ENCODE measurements at places on chromosomes 5 and 9.

DNA sequence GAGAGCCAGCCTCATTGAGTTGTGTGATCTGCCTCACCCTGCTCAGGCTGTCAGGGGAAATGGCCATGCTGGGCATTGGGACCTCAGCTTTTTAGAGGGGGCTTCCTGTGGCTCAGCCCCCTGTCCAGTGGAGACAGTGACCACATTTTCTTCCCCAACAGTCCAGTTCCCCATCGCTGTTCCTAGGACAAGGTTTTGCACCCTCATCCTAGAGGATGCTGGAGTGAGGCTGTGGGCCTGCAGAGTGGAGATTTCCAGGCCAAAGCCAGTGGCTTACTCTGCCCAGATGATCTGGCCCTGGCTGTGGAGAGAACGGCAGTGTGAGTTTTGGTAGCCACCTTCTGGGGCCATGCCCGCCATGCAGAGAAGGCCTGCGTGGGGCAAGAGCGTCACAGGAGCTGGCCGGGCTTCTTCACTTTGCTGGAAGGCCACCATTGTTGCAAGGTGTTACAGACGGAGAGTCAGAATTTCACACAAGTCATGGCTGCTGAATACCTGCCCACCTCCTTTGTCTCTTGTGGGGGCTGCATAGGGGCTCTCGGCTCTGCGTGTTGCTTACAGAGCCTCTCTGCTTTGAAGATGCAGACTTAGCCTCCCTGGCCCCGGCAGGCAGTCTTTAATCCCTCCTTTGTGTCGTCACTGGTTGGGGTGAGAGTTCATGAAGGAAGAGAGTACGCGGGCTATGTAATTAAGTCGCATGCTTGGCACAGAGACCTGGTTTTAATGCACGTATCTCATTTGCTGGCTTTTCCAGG lies 35.2 kb upstream of the PITX1 start:
- DNase-seq = no peak

DNA sequence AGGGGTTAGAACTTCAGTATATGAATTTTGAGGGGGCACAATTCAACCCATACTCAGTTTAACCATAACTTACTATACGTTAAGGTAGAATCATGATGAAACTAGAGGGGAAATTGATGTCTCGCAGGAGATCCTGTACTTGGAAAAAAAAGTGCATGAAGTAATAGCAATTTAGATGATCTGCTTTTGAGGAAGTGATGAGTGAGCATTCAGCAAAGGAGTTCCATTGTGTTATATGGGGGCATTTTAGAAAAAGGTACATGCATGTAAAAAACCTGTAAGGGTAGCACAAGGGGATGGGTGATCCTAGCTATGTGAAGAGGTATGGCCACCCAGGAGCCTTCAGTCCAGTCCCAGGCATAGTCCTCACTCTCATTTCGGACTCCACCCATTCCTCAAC lies 14.8 kb upstream of the TMC1 start:
- no peak for DNase-seq

DNA sequence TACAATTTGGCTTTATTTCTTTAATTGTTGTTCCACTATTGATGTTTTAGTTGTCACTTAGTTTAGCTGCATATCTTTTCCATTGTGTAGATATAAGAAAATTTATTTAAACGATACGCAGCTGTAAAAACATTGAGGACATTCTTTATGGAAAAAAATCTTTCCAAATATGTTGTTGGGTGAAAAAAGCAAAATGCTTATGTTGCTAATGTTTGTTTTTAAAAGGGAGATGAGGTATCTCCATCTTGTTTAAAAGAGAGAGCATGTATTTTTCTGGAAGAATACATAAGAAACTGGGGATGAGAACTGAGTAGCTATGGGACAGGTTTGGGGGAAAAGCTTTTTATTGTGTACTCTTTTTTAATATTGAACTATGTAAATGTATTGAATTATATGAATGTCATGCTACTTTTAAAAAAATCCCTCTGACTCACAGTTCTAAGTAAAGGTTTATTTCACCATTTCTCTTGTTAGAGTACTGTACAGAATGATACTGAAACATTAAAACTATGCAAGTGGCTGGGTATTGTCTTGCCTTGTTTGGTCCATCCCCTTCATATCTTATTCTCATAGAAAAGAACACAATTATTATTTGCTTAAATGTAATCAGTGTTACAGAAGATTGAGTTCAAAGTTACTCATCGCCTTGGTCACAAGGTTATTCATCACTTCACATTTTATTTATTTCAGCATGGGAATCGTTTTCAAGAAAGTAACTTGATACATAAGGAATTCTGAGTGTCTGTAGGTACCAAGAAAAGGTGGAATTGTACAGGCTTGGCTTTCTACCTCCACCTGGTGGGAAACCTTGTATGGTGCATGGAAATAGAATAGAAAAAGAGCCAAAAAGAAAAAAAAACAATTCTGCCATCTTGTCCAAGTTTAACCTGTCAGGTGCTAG lies 85.8 kb downstream of the RIC1 start:
- peak; percentile 33 for DNase-seq

- DNase-seq = peak; percentile 85
Measured at GRCh38 chr5:17305964-17306725, 88.7 kb downstream of the BASP1 start.

- no peak for DNase-seq
Measured at GRCh38 chr5:38468978-38469706, 87.3 kb downstream of the LIFR start.

GRCh38 chr5:175788155-175788787 lies 83.1 kb upstream of the CPLX2 start:
- DNase-seq = no peak

GRCh38 chr5:160048131-160048530 lies 39.2 kb downstream of the TTC1 start:
- DNase-seq = no peak

GRCh38 chr9:91852801-91853347 lies 97.2 kb downstream of the ROR2 start:
- no peak for DNase-seq

GRCh38 chr5:132074772-132075718 lies 1.5 kb downstream of the CSF2 start:
- no peak for DNase-seq

DNA sequence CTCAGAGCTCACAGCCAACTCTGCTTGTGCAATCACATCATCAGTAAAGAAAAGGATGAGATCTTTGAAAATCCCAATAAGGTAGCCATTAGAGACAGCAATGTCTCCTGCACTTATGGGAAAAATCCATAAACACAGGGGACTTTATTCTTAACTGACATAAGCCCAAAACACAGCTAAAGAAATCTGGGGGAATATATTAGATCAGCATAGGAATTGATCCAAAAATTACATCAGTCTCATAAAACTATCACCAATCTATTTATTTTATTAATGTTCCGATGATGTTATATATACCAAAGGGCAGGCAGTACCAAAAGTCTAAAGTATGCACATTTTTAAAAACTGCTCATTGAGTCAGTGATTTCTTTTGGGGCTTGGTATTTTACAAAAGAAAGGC lies 6.9 kb downstream of the MRPS27 start:
- no peak for DNase-seq

DNA sequence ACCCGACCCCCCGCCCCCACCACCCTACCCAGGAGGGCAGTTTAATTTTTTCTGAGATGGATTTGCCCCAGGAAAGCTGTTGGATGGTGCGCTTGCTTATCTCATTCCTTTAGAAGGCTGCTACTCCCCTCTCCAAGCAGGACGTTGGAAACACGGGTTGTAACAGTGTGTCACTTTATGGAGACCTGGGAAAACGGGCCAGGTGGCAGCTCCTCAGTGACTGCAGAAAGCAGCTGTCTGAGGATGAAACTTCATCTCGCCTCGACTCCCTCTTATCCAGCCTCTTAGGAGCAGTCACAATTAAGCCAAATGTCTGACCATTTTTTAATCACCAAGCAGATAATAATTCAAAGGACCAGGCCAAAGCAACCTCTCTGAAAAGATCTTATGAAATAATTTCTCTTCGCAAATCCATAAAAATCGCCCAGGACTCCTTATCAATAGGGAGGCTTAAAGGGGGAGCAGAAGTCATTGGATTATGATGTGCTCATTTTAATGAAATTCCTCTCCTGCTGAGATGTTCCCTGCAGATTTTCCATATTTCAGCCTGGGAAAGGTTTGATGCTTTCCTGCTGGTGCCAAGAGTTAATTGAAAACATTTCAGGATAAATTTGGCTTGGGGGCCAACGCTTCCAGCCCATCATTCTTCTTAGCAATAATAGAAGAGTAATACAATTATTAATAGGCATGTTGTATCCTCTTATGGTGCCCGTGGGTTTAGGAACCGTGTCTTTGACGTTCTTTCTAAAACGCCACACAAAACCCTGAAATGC lies 26.0 kb downstream of the GAS1 start:
- DNase-seq = peak; percentile 62

DNA sequence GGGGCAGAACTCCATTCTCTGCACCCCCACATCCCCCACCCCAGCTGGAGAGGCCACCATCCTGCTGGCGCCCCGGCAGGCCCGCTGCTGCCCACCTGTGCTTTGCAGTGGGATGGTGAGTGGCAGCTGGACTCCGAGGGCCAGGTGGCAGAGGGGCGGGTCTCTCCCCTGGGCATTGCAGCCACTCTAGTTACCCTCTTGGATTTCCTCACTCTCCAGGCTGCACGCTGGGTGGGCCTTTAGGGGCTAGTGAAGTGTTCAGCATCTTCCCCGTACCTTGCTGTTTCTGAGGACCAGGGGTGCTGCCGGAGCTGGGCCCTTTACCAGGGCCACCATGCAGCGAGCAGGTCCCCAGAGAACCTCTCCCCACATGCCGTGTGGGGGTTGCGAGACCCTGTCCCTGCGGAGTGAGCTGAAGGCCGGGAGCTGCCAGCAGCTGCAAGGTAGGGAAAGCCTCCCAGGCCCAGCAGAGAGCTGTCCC lies 88.4 kb upstream of the SH3PXD2B start:
- no peak for DNase-seq

DNA sequence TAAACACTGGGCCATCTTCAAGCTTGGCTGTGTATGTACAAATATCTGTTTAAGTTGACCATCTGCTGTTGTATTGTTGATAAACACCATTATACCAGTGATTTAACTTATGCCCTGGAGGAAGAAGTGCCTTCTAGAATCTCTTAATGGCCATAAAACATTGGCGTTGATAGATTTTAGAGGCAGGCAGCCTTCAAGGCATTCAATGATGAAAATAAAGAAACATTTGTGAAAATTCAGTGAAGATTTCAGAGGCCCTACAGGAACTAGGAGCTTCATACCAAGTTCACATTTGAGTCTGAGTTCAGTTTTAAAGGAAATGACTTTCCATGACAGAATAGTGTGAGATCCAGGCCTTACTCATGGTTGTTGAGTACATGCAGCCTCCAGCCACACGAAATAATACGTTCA lies 52.2 kb downstream of the MAP1B start:
- peak; percentile 53 for DNase-seq

DNA sequence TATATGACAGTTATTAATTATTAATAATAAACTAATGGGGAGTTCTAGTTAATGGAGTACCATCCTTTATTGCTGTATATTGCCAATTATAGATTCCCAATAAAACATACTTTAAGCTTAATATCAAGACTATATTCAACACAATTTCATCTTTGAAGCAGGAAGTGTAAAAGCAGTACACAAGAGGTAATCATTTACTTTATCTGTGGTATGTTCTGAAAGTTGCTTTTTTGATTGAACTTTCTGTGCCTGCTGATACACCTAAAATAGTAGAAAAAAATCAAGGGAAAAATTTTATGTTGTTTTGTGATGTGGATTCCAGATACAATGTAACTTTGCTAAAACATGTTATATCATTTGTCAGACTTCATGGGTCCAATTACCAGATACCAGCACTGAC lies 58.0 kb downstream of the ACO1 start:
- DNase-seq = no peak

DNA sequence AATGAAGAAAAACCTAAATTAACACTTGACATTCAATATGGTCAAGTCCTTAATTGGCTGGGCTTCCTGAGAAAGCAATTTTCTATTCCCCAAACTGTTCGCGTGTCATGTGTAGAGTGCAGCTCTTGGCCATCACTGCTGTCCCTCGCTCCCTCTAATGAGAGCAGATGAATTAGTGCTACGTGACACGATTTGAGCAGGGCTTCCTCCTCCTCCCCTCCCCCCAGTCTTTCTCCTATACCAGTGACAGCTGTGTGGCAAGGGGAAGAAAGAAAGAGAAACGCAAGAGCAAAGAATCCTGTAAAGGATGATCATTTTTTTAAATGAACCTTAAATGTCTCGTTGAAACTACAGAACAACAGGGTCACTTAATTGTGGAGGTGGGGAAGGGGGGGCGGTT lies 159.6 kb downstream of the BNC2 start:
- no peak for DNase-seq

GRCh38 chr5:132754947-132755346 lies 7.7 kb downstream of the CCNI2 start:
- DNase-seq = peak; percentile 38

DNA sequence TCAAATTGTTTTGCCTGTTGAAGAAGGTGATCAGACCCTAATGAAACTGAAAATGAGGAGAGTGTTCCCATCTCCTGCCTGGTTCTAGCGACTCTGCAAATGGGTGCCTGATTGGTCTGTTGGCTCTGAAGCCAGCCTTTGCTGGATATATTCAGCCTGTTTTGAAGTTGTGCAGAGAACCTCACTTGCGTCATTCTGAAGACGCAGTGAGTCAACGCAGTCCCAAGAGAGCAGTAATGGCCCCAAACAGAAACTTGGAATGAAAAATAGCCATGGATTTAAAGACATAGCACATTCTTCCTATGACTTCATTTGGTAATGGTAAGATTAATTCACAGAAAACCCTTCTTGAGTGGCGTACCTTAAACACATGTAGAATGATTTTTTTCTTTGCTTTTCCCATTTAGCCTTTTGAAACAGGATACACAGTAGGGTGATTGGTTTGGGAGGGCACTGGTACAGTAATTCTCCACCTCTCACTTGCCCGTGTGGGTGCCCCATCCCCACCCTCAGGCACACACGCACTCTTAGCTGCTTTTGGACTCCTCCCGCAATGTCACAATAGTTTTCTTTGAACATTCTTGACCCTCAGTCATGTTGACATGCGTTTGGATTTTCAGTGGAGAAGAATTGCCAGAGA lies 54.1 kb upstream of the ABL1 start:
- peak; percentile 99 for DNase-seq

DNA sequence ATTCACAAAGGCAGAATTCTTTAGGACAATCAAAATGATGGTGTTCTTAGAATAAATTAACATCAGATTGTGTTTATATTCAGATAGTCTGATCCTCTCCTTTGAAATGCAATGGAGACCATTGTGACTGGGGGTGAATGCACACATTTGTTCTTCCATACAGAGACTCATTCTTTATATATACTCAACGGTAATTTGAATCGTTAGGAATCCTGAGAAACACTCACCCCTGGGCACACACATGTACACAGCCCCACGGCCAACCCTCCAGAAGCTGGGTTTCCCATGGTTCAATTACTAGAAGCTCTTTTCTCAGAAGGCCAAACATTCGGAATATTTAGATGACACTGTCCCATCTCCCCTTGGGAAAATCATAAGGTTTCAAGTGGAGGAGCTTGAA lies 57.5 kb upstream of the EPB41L4B start:
- DNase-seq = no peak

- no peak for DNase-seq
Measured at GRCh38 chr9:20243841-20244240, 378.5 kb downstream of the MLLT3 start.

GRCh38 chr5:35029333-35029732 lies 18.4 kb downstream of the AGXT2 start:
- peak; percentile 76 for DNase-seq

DNA sequence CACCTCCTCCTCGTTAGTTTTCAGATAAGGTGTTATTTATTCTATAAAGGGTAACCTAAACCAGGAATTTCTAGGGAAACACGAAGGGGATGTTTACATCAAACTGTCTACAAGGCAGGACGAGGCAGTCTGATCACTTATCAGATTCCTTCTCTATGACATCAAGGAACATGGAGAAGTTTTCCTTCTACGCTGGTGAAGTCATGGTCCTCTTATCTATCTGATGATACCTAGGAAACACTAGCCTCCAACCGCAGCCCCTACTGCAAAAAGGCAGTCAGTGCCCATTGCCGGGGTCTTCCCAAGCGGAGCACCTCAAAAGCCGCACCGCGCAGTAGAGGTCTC lies 1.5 kb downstream of the MPDZ start:
- DNase-seq = peak; percentile 48

Data from fibroblast of skin of right biceps (primary cell).